Thoracic aorta (tissue), 2 donors: ENCODE measurements at places on chromosomes 11 and 22.

DNA sequence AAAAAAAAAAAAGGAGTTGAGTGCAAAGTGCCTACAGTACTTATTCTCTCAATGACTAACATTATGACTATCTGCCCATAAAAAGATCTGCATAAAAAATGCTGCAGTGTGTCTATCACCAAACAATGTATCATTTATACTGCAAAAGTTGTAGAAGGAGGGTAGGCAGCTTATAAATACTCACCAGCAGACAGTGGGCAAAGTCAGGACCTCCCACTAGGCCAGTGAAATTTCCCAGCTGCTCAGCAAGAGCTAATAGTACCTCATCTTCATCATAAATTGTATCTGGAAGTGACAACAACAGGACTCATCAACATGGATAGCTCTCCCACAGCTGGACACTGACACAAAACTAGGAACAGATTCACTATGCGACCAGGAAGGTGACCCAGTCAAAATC lies 1.6 kb downstream of the PPP2R1B start:
- no peak for DNase-seq

DNA sequence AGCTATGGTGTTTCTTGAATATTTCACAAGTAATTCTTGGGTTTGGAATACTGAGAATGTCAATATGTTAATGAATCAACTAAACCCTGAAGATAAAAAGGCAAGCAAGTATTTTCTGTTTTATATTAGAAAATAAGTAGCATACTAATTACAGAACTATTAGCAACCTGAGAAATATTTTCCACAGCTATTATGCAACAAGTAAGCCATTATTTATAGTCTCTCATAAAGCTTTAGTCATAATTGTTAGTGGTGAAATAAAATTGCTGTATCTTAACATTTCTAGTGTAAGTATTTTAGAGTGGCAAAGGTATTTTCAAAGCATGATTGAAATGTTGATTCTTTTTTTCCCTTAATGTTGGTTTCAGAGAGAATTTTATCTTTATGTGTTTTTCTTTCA lies 53.3 kb downstream of the FAR1 start:
- no peak for DNase-seq

GRCh38 chr11:15148169-15148568 lies 33.4 kb downstream of the INSC start:
- DNase-seq = no peak

GRCh38 chr11:32213223-32213622 lies 122.3 kb downstream of the RCN1 start:
- DNase-seq = no peak

GRCh38 chr22:49755631-49756001 lies 72.1 kb downstream of the BRD1 start:
- no peak for DNase-seq

- no peak for DNase-seq
These were observed 3.5 kb downstream of the NXPE1 start for GRCh38 chr11:114556135-114556534.

GRCh38 chr11:13463779-13464290 lies 813 bp upstream of the BTBD10 start:
- DNase-seq = no peak

DNA sequence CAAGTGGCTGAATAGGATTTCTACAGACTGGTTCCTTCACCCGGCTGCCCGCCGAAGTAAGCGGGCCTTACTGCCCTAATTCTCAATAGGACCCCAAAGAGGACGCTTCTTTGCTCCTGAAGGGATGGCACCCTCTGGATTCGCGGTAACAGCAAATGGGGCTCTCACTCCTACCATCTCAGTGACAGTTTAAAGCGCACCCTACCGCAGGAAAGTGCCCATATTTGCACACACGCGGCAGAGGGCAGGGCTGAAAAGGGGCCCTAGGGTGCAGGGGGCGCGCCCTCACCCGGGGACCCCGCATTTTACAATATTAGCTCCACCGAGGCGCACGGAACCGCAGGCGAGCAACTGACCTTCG lies 985 bp upstream of the UPB1 start:
- DNase-seq = no peak

- DNase-seq = no peak
These were observed 10.0 kb downstream of the PPM1F start for GRCh38 chr22:21942407-21943343.

DNA sequence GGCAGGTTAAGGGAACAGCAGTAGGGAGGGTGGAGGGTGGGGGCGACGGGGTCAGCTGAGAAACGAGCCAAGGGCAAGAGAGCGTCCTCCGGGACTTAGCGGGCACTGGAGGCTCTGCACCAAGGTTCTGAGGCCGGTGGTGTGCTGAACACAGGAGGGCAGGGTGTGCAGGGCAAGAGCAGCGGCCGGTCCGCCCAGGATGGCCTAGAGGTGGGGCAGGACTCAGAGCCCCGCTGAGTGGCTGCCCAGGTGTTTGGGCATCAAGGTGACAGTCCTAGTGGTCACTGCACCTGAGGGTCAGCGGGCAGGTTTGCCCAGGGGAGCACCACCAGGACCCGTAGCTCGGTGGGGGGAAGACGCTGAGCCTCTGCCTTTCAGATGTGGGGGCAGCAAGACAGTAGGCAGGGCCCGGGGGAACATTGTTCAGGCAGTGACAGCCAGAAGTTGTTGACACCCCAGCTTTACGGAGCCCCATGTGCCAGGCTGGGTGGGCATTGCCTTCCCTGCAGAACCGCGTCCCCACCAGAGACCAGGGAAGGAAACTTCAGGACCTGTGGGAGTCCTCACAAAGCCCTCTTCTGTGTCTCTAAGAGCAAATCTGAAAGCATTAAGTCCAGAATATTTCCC lies 4.5 kb upstream of the TTLL8 start:
- DNase-seq = no peak

DNA sequence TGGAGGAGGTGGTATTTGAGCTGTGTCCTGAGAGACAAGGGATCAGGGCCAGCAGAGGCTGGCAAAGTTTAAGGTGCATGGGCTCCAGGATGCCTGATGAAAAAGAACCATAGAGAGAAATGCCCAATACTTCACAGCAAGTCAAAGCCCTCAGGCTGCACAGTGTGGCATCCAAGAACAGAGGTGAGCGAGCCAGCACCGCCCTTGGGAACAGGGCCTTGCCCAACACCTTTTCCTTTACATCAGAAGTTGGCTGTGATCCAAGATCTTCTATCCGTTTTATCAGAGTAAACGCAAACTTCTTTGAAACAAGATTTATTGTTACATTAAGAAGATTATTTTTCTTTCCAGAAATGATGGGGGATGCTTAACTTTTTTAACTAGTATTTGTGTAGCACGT lies 1.4 kb downstream of the B3GNT6 start:
- DNase-seq = no peak

DNA sequence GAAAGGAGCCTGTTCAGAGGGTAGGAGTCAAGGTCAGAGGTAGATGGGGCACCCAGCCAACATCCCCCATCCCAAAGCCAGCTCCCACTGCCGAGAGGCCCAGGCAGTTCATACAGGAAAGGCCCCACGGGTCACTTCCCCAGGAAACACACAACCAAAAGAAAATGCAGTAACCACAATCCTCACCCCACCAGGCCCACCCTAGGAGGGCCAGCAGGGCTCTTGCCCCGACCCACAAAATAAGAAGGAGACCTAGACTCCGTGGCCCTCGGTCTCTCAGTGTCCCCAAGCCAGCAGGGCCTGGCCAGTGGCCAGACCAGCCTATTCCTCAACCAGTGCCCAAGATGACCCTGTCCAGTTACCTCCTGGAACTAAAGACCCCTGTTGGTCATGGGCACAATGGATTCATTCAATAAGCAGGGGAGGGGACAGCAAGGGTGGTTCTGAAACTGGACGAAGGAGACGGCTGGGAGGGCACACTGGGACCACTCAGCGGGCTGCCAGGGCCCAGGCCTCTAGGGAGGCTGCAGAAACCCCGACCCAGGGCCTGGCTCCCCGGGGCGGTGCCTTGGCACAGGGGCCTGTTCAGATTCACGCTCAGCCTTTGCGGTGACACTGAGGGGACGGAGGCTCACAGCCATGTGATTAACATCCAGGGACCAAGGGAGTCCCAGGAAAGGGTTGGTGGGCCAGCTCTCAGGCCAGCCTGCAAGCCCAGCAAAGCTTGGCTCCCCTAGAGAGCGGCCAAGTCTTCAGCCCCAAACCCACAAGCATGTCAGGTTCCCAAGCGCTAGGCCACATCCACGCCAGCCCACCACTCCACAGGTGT lies 5.5 kb downstream of the RAB3IL1 start:
- DNase-seq = no peak

DNA sequence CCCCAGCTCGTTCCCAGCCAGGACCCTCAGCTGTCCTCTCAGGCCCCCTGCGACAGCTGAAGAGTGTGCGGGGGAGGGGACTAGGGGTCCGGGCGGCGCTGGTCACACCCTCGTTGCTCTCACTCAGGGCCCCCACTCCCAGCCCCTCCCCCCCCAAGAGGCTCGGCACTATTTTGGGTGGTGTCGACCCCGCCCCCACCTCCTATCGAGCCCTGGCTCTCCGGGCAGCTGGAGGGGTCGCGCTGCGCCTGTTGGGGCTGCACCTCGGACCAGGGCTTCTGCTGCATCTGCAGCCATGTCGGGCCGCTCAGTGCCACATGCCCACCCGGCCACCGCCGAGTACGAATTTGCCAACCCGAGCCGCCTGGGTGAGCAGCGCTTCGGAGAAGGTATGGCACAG lies at the start of gene HSPB2:
HSPB2 (plus strand) TSS at position 200 of the 400 bp plus-strand sequence; CDS start at position 296, 96 bp downstream.
- DNase-seq = no peak

GRCh38 chr22:49079743-49080500 lies 747.8 kb downstream of the BRD1 start:
- DNase-seq = no peak
